ENCODE measurements at places on chromosomes 3 and 15. TPM values are rescaled to one million over a fixed set of nuclear protein-coding genes. Genes with fewer than 3 reads are reported as not detected.

DNA sequence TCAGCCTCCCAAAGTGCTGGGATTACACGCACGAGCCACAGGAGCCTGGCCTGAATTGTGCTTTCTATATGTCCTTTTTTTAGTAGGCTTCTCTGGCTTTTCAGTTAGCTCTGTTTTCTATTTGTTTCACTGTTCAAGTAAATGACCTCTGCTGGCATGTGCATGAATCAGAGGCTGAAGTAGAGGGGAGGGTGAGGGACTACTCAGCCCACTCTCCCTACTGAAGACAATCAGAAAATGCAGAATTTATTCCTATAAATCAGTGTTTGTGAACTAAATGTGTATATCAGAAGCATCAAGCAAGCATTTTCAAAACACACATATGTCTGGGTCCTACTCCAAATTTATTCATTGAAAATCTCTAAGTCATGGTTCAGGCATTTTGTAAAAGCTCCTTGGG is 45.0 kb downstream of the ZMAT3 start:
- H3K4me3 ChIP-seq = no peak overlapping the region
- DNase-seq = no peak
- H3K27ac ChIP-seq = no peak overlapping the region
- H3K27me3 ChIP-seq = no peaks in the 10 kb centered on the region
- H3K4me1 ChIP-seq = peaks cover 20% of the 10 kb centered on the region
- H3K36me3 ChIP-seq = peaks cover 7% of the 10 kb centered on the region

- H3K27ac ChIP-seq = peak overlapping the region; percentile 94
- H3K4me3 ChIP-seq = peak overlapping the region; percentile 92
- H3K27me3 ChIP-seq = peaks cover 13% of the 10 kb centered on the region
- peaks cover 57% of the 10 kb centered on the region for H3K4me1 ChIP-seq
- H3K36me3 ChIP-seq = peaks cover 16% of the 10 kb centered on the region
Measured at GRCh38 chr15:67067930-67068551, 2.6 kb downstream of the SMAD3 start.

DNA sequence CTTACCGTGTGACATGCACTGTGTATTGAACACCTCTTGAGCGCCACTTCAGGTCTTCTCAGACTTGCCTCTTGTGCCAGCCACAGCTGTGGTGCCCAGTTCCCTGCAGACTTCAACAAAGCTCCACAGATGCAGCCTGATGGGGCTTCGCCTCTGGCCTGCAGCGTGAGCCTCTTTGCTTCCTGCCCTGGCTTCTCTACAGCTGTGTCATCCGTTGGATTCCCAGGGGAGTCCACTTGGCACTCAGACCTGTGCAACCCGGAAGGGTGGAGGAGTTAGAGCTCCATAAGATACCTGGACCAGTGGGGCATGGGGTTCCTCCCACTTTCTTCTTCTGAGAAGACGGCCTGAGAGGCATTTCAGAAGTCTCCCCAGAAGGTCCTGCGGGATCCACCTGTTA is 57.7 kb upstream of the BNIP2 start:
- H3K4me3 ChIP-seq = no peak overlapping the region
- H3K27ac ChIP-seq = no peak overlapping the region
- DNase-seq = no peak
- peaks cover 2% of the 10 kb centered on the region for H3K27me3 ChIP-seq
- H3K4me1 ChIP-seq = peaks cover 3% of the 10 kb centered on the region
- H3K36me3 ChIP-seq = peaks cover 5% of the 10 kb centered on the region

DNA sequence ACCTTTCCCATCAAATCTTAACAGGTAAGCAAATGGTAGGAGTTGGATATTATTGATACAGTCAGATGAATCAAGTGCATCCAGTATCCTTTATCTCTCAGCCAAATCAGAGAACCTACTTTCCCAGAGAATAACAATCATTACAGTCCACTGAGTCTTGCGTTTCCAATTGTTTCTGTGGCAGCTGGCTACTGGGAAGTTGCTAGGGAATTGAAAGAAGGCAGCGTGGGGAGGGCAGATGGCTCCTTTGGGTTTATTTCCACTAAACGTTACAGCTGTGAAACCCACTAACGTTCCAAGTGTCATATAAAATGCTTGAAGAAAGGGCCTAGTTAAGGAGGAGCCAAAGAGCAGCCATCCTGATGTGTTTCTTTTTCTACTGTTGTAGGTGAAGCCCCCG is 78.4 kb downstream of the WDR72 start:
- no peak overlapping the region for H3K27ac ChIP-seq
- H3K4me3 ChIP-seq = no peak overlapping the region
- H3K4me1 ChIP-seq = no peaks in the 10 kb centered on the region
- H3K36me3 ChIP-seq = no peaks in the 10 kb centered on the region

DNA sequence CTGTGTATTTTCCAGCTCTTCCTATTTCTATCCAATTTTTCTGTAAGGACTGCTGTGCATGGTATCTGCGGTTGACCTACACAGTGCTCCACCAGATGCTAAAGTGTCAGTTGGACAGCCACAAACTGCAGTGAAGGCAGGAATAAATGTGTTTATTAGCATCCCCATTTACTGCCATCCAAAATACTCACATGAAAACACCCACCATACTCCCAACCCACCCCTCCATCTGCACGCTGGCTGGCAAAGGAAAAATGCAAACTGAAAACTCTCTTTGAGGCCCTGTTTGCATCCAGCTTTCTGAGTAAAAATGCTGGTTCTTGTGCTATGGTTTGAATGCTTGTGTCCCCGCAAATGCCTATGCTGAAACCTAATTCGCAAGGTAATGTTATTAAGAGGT is 515.5 kb downstream of the ZNF385D start:
- H3K27ac ChIP-seq = no peak overlapping the region
- H3K4me1 ChIP-seq = no peaks in the 10 kb centered on the region
- no peak for DNase-seq
- H3K4me3 ChIP-seq = no peak overlapping the region
- H3K27me3 ChIP-seq = no peaks in the 10 kb centered on the region

DNA sequence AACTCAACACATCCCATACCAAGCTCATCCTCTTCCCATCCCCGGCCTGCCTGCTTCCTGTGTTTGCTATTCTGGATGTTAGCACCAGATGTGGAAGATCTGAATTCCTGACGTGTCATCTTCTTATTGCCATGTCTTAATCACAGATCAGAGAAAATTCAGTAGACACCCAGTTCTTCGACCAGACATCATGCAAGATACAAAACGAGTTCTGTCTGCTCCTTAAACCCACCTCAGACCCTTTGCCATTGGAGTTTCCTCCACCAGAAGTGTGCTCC is 52.0 kb downstream of the FGD5 start:
- H3K27ac ChIP-seq = no peak overlapping the region
- no peak overlapping the region for H3K4me3 ChIP-seq
- no peak for DNase-seq
- H3K27me3 ChIP-seq = no peaks in the 10 kb centered on the region

- no peak overlapping the region for H3K4me3 ChIP-seq
- no peaks in the 10 kb centered on the region for H3K36me3 ChIP-seq
- H3K4me1 ChIP-seq = no peaks in the 10 kb centered on the region
Measured at GRCh38 chr15:29860872-29861271, 38.6 kb upstream of the TJP1 start.

GRCh38 chr15:45635191-45635638 is 386 bp downstream of the SQOR start:
- H3K27ac ChIP-seq = peak overlapping the region; percentile 94
- peak; percentile 84 for DNase-seq
- H3K27me3 ChIP-seq = no peaks in the 10 kb centered on the region
- H3K36me3 ChIP-seq = peaks cover 34% of the 10 kb centered on the region

DNA sequence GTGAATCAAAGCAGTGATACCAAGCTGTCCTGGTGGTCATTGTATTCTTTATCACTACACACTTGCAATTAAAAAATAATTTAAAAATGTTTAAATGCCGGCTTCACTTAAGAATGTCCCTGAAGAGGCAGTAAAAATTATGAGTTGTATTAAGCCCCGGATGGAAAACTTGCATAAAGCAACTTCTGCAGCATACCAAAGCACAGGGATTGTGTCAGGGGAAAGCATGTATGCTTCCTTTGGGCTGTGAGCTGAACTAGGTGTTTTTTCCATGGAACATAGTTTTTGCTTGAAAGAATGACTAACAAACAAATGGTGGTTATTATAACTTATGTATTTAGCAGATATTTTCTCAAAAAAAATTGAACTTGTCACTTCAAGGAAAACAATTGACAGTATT is 143.1 kb downstream of the ARNT2 start:
- H3K27me3 ChIP-seq = peaks cover 27% of the 10 kb centered on the region
- H3K4me3 ChIP-seq = no peak overlapping the region
- DNase-seq = no peak
- no peaks in the 10 kb centered on the region for H3K4me1 ChIP-seq
- no peaks in the 10 kb centered on the region for H3K36me3 ChIP-seq

DNA sequence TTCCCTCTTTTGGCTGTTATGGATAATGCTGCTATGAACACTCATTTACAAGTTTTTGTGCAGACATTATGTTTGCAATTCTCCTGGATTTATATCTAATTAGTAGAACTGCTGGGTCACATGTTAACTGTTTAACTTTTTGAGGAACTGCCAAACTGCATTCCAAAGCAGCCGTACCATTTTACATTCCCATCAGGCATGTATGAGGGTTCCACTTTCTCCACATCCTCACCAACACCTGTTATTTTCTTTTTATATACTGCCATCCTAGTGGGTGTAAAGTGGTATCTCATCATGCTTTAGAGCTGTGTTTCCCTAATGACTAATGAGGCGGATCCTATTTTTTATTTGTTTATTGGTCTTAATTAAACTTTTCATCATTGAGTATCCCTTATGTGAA is 9.2 kb downstream of the KPNA4 start:
- no peaks in the 10 kb centered on the region for H3K27me3 ChIP-seq
- DNase-seq = no peak
- H3K4me1 ChIP-seq = peaks cover 61% of the 10 kb centered on the region
- H3K4me3 ChIP-seq = no peak overlapping the region
- peaks cover 33% of the 10 kb centered on the region for H3K36me3 ChIP-seq

DNA sequence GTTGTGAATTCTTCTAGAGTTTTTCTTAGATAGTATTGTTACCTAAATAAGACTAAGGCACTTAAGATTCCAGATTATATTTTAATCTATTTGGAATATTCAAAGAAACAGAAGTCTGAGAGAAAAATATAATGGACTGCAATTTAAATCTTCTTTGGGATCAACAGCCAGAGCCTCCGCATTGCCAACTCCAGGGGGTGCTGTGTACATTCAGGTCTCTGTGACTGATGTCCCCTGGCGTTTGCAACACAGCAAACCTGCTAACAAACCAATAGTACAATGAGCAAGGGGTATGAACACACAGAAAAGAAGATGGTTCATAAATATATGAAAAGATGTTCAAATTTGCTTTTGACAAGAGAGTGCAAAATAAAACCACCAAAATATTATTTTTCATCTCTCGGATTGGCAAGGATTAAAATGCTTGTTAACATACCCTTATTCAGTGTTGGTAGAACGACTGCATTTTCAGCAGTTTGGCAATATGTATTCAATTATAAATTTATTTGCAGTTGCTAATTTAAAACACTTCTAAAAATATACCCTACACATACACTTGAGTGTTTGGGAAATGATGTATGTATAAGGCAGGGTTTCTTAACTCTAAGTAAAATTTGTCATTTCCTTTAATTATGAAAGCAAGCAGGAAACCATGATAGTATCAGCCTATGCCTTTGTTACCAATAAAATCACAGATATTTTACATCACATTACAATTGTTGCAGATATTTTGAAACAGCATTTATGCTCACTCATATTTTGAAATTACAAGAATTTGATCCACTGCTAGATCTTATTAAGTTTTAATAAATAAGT is 16.1 kb upstream of the TM4SF1 start:
- peaks cover 4% of the 10 kb centered on the region for H3K27me3 ChIP-seq
- DNase-seq = peak; percentile 66
- no peaks in the 10 kb centered on the region for H3K4me1 ChIP-seq
- no peak overlapping the region for H3K27ac ChIP-seq
- no peak overlapping the region for H3K4me3 ChIP-seq

DNA sequence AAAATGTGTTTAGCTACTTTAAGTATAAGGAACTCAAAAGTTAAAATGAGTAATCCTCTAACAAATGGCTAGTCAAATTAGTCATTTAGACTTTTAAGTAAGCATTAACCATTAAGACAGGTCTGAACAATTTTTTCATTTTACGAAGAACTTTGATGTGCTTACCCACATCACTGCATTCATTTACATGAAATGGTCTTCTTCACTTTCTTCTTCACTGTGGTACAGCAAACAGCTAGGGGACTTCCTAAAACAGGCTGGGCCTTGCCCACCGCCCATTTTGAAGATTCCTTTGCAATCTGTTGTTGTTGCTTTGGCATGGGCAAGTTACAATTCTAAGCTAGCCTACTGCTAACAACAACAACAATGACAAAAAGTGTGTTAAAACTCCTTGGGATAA is 67.4 kb downstream of the CBLB start:
- peaks cover 68% of the 10 kb centered on the region for H3K36me3 ChIP-seq
- peak overlapping the region; percentile 90 for H3K27ac ChIP-seq
- H3K4me1 ChIP-seq = peaks cover 84% of the 10 kb centered on the region
- H3K27me3 ChIP-seq = no peaks in the 10 kb centered on the region

DNA sequence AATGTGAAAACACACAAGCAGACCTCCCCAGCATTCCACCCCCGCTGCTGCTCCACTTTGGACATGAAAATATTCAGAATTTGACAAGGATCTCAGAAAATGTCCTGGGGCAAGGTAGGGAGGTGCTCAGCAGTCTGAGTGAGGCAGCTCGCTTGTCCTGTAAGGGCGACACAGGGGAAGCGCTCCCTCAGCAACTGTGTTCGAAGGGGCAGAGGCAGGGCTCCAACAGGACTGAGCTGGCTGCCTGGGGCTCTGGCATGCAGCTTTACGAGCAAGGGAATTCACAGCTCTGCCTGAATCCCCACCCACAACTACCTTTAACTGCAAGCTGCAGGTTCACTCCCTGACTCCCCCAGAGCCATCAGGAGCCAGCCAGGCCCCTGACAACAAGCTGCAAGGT is 287.0 kb upstream of the LYSMD4 start:
- H3K27ac ChIP-seq = no peak overlapping the region
- peaks cover 2% of the 10 kb centered on the region for H3K4me1 ChIP-seq
- H3K4me3 ChIP-seq = no peak overlapping the region

DNA sequence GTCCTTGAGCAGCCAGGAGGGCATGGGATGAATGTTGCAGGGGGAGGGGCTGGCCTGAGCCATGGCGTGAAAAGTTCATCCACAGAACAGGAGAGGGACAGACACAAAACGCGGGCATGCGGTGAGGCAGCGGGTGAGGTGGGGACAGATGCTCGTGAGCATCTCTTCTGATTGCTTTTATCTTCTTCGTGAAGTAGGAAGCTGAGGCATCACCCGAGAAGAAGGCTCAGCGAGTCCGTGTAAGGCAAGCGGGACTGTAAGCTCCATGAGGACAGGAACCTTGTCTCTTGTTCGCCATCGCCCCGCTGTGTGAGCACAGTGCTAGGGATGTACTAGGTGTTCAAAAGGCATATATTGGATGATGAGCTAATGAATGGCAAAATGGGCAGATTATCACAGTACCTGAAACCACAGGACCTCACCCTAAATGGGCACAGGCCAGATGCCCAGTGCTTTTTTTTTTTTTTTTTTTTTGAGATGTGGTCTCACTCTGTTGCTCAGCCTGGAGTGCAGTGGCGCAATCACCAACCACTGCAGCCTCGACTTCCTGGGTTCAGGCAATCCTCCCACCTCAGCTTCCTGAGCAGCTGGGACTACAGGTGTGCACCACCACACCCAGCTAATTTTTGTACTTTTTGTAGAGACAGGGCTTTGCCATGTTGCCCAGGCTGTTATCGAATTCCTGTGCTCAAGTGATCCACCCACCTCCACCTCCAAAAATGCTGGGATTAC is 46.8 kb downstream of the CPN2 start:
- peaks cover 40% of the 10 kb centered on the region for H3K4me1 ChIP-seq
- no peak overlapping the region for H3K4me3 ChIP-seq
- H3K36me3 ChIP-seq = peaks cover 1% of the 10 kb centered on the region
- no peak for DNase-seq
- peaks cover 10% of the 10 kb centered on the region for H3K27me3 ChIP-seq
- no peak overlapping the region for H3K27ac ChIP-seq

The SYNPR gene
- not detected for total RNA-seq

The ATP13A4 gene
- 2.8 TPM for total RNA-seq

The PPP4R2 gene
- 88.6 TPM for total RNA-seq

The SECISBP2L gene
- 17.9 TPM for total RNA-seq

The RPL15 gene
- total RNA-seq = 2,747 TPM

The ATG7 gene
- 31.0 TPM for total RNA-seq

The ALS2CL gene
- 2.0 TPM for total RNA-seq

The ZKSCAN7 gene
- total RNA-seq = 4.0 TPM

All from activated CD8-positive, alpha-beta T cell treated with anti-CD3 and anti-CD28 coated beads for 36 hours (primary cell).